ENCODE measurements at places on chromosomes 6 and 20. TPM values are rescaled to one million over a fixed set of nuclear protein-coding genes. Genes with fewer than 3 reads are reported as not detected.

Gene PPP1R14C
- 0.47 TPM for total RNA-seq

Gene ANGPT4
- not detected for total RNA-seq

Gene BANF2
- total RNA-seq: not detected

Gene RAB44
- under 0.01 TPM for total RNA-seq

Gene RSPO3
- total RNA-seq: 0.90 TPM

Gene SIRPB1
- 1.0 TPM for total RNA-seq

Gene SRSF12
- under 0.01 TPM for total RNA-seq

Gene TTI1
- total RNA-seq: 15.3 TPM

Gene ENPP4
- 2.4 TPM for total RNA-seq
